Neuronal stem cell (in vitro differentiated cells): ENCODE measurements at places on chromosomes 2 and 18.
A peak's percentile ranks its signal among the peaks of the same experiment; 100 is the strongest.

- DNase-seq = no peak
Observed at GRCh38 chr18:23196119-23197007, 61.1 kb downstream of the CABLES1 start.

DNA sequence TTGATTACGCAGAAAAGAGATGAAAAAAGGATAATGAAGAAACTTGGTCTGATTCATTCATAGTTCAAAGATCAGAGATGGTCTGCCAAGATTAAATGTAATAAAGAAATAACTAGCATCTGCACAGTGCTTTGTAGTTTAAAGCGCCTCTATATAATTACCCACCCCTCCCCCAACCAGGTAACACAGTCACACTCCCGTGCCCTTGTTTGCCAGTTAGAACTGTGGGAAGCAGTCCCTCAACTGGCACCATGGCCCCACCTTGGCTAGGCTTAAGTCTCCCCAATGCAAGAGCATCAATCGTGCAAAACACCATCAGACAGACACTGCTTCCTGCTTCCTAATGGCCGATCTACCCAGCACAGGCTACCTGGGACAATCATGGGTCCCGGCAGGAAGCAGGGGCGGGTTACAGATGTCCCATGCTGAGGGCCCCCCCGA lies 11.6 kb downstream of the ADCY3 start:
- DNase-seq = no peak

- no peak for DNase-seq
Observed at GRCh38 chr2:127195140-127196074, 24.7 kb downstream of the CYP27C1 start.

GRCh38 chr18:6069539-6069938 lies 174.2 kb upstream of the TMEM200C start:
- no peak for DNase-seq

- DNase-seq = no peak
Observed at GRCh38 chr18:47420130-47420529, 168.7 kb upstream of the SKOR2 start.

- DNase-seq = no peak
Observed at GRCh38 chr2:85318222-85319074, 9.3 kb downstream of the TGOLN2 start.

DNA sequence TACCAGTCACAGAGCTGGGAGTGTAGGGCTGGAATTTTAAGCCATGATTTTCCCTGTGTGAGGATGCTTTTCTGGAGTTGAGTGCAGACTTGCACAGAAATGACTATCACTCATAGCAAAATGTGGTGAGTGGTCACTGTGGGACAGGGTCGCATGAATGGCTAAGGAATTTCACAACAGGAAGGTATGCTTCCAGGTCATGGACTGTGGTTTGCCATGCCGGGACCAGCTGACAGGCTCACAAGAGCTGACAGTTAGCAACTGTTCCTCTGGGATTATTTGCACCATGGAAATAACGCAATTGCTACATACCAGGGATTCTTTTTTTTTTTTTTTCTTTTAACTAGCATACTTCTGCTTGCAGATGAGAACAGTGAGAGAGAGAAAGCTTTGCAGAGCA lies 3.8 kb upstream of the UXS1 start:
- no peak for DNase-seq

- DNase-seq = no peak
Observed at GRCh38 chr2:203446071-203446481, 89.0 kb downstream of the RAPH1 start.

DNA sequence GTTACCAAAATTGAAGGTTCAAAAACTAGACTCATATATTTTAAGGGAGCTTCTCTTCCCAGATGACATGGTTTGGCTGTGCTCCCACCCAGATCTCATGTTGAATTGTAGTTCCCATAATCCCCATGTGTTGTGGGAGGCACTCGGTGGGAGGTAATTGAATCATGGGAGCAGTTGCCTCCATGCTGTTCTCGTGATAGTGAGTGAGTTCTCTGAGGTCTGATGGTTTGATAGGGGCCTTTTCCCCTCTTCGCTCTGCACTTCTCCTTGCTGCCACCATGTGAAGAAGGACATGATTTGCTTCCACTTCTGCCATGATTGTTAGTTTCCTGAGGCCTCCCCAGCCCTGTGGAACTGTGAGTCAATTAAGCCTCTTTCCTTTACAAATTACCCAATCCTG lies 140.1 kb downstream of the MAIP1 start:
- no peak for DNase-seq

GRCh38 chr2:88845772-88846661 lies 154.5 kb downstream of the RPIA start:
- DNase-seq = no peak

- DNase-seq = no peak
Observed at GRCh38 chr2:119276864-119277263, 53.2 kb downstream of the STEAP3 start.

DNA sequence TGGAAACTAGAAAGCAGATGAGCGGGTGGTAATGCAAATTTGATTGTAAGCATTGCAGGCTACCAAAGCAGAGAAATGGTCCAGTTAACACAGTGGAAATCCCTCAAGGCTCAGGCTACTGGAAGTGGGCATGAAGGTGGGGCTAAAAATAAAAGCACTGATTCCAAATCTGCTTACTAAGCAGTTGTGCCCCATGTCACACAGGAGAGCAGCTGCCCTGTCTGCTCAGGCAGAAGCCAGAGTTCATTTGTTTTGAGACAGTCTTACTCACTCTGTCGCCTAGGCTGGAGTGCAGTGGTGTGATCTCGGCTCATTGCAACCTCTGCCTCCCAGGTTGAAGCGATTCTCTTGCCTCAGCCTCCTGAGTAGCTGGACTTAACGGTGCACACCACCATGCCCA lies 42.5 kb upstream of the TSPYL6 start:
- no peak for DNase-seq

GRCh38 chr2:160349306-160349705 lies 144.3 kb downstream of the RBMS1 start:
- DNase-seq = no peak

DNA sequence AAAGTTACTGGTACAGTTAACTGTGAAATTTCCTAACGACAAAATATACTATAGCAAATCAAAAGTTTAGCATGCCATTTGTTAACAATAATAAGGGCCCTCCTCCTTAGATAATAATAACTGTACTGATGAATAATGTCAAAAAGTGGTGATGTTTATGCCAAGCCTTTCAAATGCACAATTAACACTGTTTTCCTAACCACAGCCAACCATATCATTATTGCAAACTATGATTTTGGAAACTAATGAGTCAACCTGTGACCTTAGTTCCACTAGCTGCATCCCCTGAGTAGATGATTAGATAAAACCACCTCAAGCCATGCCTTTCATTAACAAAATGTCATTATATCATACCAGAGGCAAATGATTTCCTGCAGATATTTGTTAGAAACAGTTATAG lies 25.1 kb upstream of the GPR75 start:
- no peak for DNase-seq

DNA sequence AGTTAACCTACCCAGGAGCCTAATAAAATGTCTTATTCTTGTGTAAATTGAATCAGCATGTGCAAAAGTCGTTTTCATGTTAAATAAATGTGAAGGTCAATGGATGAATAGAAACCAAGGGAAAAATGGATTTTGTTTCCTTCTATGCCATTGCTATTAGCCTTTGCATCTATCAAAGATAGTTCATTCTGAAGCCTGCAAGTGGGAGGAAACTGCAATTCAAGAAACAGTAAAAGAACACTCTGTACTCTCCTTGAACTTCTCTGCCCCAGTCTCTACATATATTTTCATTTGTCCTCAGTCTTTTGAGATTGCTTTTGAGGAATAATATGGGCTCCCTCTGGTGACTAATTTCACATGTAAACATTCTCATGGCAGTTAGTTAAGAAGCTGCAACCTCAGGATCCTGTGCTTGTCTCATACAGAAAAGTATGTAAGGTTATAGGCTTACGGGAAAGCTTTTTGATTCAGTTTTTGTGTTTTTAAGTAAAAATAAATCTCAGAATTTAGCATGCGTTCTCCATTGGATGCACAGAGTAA lies 1590.0 kb upstream of the LRRTM1 start:
- no peak for DNase-seq

DNA sequence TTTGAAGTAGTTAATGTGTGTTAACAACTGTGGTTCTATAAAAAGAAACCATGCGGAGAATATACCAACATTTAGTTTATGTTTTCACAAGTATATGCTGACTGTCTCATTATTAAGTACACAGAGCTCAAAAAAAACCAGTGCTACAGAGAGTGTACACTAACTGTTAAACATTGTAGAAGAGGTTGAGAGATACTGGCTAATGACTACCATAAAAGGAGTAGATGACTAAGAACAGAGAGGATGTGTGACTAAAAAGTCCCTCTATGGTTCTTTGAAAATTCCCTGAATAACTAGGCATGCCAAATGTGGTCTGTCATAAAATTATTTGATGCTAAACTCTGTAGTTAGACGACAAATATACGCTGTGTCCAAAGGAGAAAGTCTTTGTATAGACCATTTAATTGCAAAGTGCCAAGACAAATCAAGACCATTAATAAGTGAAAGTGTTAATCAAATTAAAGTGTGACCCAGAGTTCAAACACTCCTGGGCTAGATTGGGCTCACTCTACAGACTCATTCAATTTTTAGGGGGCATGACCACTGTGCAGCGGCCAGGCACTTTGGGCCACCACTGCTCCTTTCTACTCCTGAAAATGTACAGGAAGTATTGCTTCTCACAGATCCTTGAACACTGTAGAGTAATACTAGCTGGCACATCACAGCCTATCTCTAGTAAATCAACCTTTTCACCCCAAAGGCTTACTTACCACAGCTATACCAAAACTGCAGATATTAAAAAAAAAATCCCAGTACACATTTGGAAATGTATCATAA lies 45.1 kb upstream of the SERTAD2 start:
- DNase-seq = no peak

- no peak for DNase-seq
Observed at GRCh38 chr2:18719978-18720775, 130.8 kb upstream of the NT5C1B start.

DNA sequence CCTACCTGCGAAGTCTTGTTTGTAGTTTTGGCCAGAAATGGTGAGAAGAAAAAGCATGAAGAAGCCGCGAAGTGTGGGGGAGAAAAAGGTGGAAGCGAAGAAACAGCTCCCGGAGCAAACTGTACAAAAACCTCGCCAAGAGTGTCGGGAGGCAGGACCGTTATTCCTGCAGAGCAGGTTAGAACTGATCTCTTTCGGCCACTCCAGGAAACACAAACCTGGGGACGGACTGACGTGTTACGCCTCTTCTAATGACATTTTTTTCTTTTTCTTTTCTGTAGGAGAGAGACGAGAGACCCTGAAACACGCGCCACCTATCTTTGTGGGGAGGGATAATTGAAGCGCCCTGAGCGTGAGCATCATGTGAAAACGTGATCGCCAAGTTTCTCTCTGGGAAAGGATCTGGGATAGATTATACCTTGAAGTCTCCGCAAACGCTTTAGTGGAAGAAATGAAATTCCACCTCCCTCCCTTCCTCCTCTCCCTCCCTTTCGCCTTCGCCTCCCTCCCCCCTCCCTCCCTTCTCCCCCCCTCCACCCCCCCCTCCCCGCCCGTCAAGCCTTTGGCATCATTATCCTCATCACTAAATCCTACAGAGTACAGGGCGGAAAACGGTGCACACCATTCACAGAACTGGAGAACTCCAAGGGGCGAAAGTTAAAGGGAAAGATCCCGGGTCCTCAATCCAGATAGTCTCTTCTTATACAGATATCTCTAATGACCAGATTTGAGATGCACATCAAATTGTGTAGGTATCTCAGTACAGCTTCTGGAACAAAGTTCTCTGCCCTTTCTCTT lies at the start of gene ZEB2:
Gene ZEB2, minus strand, starts transcription at position 186 of the 798 bp plus-strand sequence. CDS start 2,769 bp downstream, outside the sequence.
- peak; percentile 73 for DNase-seq

DNA sequence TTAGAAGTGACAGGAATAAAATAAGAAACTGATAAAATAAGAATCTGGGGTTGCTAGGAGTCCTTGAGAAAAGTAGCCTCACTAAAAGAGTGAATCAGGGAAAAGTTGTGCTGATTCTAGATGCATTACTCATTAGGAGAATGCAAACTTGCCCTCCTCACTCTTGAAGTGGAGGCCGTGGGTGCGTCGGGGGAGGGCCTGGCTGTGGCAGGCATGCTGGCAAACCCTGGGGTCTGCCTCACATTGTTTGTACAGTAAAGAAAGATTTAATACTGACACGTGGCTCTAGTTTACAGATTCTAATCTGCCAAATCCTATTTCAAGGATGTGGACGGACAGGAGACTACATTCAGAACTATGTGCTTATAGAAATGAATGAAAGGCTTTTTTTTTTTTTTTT lies 41.9 kb downstream of the TANC1 start:
- no peak for DNase-seq

- no peak for DNase-seq
Observed at GRCh38 chr2:48406116-48406515, 123.8 kb upstream of the STON1 start.

- DNase-seq = no peak
Observed at GRCh38 chr2:160140471-160140870, 59.6 kb downstream of the ITGB6 start.

DNA sequence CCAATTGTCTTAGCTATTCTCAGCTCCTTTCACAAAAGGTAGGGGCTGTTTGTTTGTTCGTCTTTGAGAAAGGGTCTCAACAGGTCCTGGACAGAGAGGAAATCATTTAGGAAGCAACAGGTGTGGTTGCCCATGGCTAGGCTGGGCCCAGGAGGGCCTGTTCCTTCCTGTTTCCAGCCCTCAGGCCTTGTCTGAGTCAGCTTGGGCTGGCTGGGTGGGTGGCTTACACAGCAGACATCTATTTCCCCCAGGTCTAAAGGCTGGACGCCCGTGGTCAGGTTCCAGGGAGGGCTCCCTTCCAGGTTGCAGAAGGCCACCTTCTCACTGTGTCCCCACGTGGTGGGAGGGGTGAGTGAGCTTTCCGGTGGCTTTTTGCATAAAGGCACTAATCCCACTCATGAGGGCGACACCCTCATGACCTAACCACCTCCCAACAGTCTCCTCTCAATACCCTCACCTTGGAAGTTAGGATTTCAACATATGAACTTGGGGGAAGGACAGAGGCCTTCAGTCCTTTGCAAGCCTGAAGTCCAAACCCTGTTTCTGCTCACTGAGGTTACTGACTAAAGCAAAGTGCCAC lies 45.5 kb downstream of the ARHGEF4 start:
- DNase-seq = no peak

GRCh38 chr2:54038835-54039234 lies 68.0 kb upstream of the PSME4 start:
- no peak for DNase-seq

DNA sequence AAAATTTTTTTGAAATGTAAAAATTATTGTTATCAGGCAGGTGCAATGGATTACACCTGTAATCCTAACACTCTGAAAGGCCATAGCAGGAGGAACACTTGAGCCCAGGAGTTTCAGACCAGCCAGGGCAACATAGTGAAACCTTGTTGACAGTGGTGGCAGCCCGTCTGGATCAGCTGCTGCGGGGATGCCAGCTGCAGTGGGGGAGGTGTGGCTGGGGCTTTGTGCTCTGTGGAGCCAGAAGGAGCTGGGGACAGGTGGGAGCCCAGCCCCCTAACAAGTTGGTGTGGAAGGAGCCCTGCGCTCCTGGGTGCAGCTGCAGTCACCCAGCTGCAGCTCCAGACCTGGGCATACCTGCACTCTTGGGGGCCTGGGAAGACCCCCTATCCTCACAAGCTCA lies 182.4 kb upstream of the MC4R start:
- DNase-seq = no peak

- DNase-seq = no peak
Observed at GRCh38 chr2:239778861-239779558, 246.1 kb downstream of the NDUFA10 start.
